ENCODE measurements at places on chromosomes 3 and 15.

DNA sequence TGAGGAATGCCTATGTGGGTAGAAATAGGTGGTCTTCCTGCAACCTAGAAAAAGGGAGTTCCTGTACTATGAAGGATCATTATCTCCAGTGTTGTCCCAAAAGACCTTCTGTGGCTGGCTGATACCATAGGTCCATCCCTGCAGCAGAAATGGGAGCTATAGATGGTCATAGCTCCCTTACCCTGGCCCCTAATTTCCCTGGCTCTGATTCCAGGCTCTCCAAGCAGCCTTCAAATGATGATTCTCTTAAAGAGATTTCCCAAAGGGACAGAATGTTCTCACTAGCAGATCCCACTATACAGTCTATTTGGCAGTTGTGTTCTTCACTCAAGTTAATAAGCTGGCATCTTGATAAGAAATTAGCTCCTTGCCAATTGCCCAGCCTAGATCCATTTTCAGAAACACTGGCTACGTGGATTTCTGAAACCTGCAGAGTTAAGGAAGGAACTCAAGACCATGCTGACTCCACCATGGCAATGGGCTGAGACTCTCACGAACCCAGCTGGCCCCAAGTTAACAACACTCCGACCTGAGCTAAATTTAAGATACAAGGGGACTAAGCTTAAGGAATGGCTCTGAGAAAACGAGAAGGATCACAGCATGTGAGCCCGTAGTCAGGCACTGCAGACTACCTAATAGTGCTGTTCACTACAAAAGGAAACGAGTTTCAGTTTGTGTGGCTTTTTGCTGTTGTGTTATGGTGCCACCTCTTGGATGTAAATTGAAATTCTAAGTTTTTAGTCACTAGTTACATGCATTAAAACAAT is 11.4 kb downstream of the C15orf40 start:
- no peak for DNase-seq

DNA sequence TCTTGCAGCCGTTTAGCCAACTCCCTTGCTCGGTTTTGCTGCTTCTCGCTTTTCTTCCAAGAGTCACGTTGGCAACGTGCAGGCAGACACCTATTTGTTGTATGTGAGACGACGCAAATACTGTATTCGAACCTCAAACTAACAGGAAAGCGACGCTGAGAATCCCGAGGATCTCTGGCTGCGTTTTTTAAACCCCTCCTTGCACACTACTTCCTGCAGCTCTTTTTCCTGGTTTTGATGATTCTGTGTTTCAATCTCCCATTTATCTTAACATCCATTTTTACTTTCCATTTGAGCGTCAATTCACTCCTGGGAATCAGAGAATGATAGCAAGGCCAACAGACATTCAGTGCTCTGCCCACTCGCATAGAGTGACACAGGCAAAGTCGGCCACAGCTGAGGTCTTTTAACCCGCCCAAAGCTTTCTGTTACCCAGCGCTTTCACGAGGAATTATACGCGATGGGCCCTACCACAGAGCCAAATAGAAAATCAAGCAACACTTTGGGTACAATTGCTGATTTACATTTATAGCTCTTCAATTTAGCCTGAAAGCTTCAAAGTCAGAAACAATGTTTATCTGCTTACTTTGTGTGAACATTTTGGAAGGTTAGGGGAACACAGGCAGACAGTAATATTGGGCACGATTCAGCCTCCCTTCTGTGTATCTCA is 1.6 kb upstream of the ANXA2 start:
- DNase-seq: no peak

DNA sequence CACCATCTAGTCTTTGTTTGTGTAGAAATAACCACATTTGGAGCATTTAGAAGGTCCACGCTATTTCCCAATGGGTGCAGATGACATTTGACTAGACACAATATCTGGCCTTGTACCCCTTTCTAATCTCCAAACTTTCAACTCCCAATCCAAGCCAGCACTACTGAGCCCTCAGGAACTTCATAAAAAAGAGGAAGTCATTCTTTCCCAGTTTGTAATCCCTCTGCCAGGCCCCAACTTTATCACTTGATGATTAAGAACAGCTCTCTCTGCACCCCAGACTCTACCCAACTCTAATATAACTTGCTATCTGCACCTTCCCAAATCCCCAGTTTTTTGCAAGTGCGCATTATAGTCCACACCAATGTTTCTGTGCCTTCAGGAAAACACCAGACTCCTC is 170.2 kb downstream of the KCNMB2 start:
- DNase-seq: no peak

GRCh38 chr3:161149529-161149928 is 44.4 kb upstream of the B3GALNT1 start:
- DNase-seq: no peak

GRCh38 chr3:123633530-123633929 is 48.7 kb upstream of the HACD2 start:
- no peak for DNase-seq

DNA sequence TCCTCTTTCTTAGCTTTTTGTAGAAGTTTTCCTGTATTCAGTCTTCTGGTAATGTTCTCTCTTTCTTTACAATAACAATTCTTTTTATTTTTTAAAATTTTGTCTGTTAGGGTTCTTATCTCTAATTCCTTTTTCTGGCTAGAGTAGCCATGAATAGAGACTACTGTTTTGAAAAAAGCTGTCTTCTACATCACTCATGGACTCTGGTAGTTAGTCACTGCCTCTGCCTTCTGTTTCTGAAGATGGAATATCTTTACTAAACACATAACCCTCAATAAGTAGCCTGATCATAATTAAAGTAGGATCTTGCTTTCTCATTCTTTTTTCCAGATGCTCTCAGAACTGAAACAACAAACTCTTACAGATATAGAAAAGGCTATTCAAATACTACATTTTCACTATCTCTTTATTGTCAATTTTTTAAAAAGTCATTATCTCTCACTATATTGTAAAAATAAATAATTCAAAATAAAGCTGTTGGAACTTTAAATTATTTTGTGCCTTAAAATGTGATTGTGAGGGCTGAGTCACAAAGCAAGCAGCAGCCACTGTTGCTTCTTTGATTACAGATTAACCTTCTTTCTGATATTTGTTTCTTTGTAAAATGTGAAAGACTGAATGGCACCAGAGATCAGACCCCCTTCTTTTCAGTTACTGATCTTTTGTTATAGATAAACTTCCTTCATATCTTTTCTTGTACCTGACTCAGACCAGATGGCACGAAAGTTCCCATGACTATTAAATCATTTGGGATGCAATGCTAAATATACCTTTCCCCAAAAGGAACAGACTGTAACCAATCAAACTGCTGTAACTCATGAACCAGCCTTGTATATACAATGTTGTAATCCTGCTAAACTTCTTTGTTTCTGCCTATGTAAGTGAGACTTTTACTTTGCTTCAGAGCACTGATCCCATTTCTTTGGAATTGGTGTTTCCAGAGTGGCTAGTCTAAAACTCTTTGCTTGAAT is 1159.5 kb downstream of the IGSF11 start:
- no peak for DNase-seq

DNA sequence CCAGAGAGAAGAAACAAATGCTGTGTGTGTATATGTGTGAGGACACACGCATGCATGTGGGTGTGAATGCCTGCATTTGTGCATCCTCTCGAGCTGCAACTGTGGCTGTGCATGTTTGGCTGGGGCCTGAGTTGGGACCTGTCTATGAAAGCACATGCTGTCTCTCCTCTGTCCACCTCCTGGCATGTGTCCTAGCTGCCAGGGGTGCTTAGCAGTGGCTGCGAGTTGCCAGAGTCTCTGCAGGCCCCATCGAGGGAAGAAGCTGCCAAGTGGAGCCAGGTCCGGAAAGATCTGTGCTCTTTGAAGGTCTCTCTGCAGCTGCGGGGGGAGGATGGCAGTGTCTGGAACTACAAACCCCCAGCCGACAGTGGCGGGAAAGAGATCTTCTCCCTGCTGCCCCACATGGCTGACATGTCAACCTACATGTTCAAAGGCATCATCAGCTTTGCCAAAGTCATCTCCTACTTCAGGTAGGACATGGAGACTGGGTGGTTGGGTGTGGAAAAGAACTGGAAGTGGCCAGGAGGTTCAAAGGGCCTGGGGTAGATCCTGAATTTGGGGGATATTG is 30.7 kb downstream of the NR1I2 start:
- no peak for DNase-seq

GRCh38 chr3:133607816-133608215 is 34.3 kb downstream of the CDV3 start:
- no peak for DNase-seq

GRCh38 chr3:9194509-9195184 is 54.8 kb downstream of the SRGAP3 start:
- no peak for DNase-seq

- DNase-seq: no peak
Observed at GRCh38 chr3:32577581-32578556, 7.2 kb upstream of the DYNC1LI1 start.

DNA sequence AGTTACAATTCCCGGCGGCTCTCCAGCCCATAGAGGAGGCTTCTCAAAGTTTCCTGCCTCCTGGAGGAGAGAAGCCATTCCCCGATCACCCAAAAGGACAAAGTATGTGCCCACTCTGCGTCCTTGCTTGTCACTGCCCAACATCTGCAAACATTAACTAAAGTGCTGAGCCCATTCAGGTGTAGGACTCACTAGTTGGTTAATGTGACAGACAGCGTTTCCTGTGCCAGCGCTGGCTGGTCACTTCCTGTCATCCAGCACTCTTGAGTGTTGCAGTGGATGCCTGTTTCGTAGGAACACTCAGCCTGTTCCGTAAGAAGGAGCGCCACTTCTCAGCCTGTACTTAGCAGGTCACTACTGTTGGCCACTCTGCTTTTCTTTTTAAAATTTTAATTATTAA is 100.3 kb downstream of the APBA2 start:
- no peak for DNase-seq

GRCh38 chr15:73684581-73685455 is 635 bp downstream of the CD276 start:
- DNase-seq: no peak

GRCh38 chr3:13623101-13623654 is 74.3 kb downstream of the FBLN2 start:
- no peak for DNase-seq

- DNase-seq: no peak
Observed at GRCh38 chr3:85355572-85355971, 396.8 kb downstream of the CADM2 start.

GRCh38 chr3:9064850-9065249 is 101.6 kb upstream of the RAD18 start:
- DNase-seq: no peak

GRCh38 chr3:14726441-14726780 is 51.5 kb downstream of the C3orf20 start:
- DNase-seq: no peak

GRCh38 chr3:25471081-25471768 is 43.2 kb downstream of the RARB start:
- DNase-seq: no peak

DNA sequence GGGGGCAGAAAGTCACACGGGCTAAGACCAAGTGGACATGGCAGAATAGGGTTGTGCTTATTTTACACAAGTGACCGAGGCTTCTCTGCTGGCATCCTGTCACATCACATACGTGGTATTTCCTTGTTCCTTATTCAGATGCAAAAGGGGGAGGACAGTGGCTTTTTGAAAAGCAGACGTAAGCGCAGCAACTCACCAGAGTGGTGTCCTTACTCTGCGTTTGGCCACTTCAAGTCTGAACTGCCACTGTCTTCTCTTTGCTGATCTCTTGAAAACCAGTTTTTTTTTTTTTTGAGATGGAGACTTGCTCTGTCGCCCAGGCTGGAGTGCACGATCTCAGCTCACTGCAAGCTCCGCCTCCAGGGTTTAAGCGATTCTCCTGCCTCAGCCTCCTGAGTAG is 113.2 kb downstream of the SOX2 start:
- DNase-seq: no peak

- DNase-seq: no peak
Observed at GRCh38 chr3:62622553-62623174, 249.3 kb upstream of the FEZF2 start.

DNA sequence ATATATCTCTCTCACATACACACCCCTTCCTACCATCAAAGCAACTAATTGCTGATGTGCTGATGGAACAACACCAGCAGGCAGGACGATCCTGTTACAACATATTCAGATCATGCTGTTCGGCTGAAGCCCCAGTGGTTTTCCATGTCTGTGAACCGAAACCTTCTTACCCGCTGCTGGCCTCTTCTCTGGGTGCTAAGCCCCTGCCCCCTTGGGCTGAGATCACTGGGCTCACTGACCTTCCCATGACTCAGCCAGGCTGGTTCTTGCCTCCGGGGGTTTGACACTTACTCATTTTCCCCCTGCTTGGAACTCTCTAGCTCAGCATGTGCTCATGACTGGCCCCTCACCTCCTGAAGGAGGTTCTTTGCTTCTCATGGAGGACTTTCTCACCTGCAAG is 122.0 kb upstream of the RGMA start:
- no peak for DNase-seq

DNA sequence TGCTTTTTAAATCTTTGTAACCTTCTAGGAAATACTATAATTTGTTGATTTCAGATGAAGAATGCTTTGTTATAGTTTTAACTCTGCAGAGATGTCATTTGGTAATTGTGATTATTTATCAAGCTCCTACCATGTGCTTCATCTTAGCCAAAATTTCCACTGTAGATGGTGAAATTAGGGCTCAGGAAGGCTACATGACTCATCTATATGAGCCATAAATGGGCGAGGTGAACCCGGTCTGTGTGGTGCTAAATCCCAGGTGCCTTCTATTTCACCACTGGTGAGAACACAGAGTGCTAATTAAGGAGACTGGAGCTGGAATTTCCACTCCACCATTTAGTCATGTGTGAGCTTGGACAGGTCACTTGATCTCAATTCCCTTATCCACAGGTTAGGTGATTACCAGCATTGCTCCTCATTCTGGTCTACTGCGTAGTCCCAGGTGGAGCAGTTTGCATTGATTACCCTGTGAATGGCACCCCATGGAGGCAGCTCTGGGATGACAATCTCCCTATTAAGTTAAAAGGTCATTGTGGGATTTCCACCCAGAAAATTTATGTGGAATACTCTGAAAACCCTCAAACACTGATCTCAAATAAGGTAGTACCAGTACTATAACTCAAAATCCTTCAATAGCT is 2.8 kb upstream of the CCR3 start:
- DNase-seq: no peak

- no peak for DNase-seq
Observed at GRCh38 chr3:171061749-171062148, 35.2 kb upstream of the SLC2A2 start.
